ENCODE measurements at places on chromosomes 3 and 15.

GRCh38 chr15:40471808-40472150 is 995 bp downstream of the CHST14 start:
- DNase-seq, result no peak

- DNase-seq, result no peak
Measured at GRCh38 chr3:152445212-152445611, 176.5 kb downstream of the MBNL1 start.

DNA sequence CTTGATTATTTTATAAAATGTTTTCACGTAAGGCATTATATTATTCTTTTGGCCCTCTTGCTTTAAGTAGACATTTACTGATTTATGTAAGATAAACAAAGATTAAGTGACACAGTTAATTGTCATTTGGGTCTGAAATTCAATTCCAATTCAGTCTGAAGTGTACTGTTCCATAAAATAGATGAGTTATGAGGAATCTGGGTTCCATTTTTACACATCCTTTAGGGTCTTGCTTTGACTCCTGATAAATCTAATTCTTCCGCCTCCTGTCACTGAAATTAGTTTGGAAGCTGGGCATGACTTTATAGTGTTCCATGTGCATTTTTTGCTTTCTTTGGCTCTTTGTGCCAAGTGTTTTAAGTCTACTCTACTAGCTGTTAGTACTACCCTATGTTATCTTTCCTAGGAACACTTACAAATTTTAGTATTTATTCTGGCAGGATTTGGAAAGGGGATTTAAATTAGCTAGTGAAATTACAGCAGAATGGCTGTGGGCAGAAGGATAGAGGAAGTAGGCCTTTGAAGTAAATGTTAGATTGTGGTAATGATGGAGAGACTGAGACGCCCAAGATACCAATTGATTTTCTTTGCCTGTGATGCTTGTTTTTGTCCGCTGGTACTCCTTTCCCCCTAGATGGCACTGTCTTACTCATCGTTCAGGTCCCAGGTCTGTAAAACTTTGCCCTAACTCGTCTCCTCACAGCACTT is 14.3 kb downstream of the ARL8B start:
- no peak for DNase-seq

- DNase-seq, result no peak
Measured at GRCh38 chr15:90857337-90857736, 11.1 kb upstream of the FURIN start.

- DNase-seq, result no peak
Measured at GRCh38 chr3:157789162-157789561, 285.9 kb upstream of the VEPH1 start.

- no peak for DNase-seq
Measured at GRCh38 chr3:105923140-105923539, 54.3 kb upstream of the CBLB start.

GRCh38 chr3:167813169-167814123 is 77.9 kb downstream of the SERPINI1 start:
- no peak for DNase-seq

DNA sequence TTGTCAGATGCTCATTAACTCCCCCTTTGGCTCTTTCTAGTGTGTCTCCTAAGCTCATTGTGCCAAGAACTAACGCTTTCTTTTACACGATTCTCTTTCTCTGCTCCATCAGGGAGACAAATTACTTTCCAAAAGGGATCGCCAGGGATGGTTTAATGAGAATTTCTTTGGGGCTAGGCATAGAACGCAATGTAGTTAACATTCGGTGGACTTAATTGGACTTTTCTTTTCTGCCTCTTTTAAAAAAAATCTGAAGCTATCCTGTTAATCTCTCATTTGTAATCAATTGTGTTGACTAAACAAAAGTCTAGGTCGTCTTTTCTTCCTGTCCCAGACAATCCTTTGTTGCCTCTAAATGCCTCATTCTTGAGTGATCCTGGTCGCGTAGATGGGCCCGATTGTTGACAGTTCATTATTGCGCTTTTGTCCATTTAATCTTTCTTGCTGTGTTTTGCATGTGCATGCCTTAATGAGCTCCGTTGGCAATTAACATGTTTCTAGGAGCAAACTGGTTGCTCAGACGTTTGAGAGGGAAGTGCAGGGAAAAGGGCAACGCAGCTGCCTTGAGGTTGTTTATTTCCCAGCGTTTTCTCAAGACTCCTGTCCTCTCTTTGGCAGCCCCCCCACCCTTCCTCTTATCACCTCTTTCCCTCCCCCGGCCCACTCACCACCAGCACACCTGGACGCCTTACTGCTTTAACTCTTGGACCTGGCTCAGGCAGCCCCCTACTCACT is 7.8 kb downstream of the FEZF2 start:
- DNase-seq, result no peak

- no peak for DNase-seq
Measured at GRCh38 chr15:74333662-74334061, 33.8 kb downstream of the CYP11A1 start.
